ENCODE measurements at places on chromosomes 2 and 18.

DNA sequence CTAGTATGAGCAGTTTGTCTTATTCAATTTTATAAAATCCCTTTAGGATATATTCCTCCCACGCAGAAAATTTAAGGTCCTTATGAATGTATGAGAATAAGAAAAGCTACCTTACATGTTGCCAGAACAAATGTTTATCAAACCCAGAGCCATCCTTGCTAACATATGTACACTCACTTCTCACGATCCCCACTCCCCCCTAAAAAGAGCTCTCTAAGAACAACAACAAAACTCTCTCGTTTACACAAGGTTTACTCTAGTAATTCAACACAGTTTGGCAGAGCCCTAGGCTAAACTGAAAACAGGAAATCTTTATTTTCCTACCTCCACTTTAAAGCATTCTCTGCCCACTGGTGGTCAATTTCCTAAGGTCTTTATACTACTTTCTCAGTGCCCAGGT, 504.9 kb downstream of the ZEB2 start:
- DNase-seq = no peak

DNA sequence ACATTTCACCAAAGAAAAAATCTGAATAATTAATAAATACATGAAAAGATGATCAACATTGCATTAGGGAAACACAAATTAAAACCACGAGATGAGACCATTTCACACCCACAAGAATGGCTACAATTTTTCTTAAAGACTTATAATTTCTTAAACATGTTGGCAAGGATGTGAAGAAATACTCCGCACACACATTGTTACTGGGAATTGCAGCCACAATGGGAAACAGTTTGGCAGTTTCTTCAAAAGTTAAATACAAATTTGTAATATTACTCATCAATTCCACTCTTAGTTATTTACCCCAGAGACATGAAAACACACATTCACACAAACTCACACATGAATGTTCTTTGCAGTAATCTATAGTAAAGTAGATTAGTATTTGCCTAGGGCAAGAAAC, 363.3 kb upstream of the SMIM21 start:
- no peak for DNase-seq

GRCh38 chr2:127416506-127417001, 1.7 kb upstream of the PROC start:
- no peak for DNase-seq

GRCh38 chr2:41871080-41871479, 176.7 kb upstream of the PKDCC start:
- no peak for DNase-seq

All from NCI-H524 treated with DMSO at 0.1 percent for 48 hours (cell line).